ENCODE measurements at places on chromosomes 6 and 20.

DNA sequence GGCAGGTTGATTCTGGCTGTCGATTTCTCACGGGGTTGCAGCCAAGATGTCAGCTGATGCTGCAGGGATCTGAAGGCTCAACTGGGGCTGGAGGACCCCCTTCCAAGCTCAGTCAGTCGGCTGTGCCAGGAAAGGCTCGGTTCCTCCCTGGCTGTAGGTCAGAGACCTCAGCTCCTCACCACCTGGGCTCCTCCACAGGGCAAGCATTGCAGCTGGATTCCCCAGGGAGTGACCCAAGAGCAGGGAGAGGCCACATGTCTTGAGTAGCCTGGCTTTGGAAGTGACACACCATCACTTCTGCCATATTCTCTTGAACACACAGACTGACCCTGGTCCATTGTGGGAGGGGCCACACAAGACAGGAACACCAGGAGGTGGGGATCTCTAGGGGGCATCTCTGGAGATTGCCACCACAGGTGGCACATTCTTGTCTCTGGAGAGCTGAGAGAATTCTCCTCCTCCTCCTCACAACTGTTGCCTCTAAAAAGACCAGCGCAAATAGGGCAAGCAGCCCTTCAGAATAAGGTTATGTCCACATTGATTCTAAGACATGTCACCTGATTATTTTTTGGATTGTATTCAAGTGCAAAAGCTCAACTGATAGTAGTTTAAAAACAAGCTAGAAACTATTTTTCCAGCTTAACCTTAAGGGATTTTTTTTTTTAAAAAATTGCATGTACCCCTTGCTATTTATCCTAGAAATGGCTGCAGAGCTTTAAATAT lies 270.5 kb downstream of the NRN1 start:
- DNase-seq = no peak

- no peak for DNase-seq
These were observed 3.1 kb upstream of the ATXN1 start for GRCh38 chr6:16764188-16764950.

GRCh38 chr6:141326426-141326825 lies 806.3 kb upstream of the GJE1 start:
- DNase-seq = no peak

DNA sequence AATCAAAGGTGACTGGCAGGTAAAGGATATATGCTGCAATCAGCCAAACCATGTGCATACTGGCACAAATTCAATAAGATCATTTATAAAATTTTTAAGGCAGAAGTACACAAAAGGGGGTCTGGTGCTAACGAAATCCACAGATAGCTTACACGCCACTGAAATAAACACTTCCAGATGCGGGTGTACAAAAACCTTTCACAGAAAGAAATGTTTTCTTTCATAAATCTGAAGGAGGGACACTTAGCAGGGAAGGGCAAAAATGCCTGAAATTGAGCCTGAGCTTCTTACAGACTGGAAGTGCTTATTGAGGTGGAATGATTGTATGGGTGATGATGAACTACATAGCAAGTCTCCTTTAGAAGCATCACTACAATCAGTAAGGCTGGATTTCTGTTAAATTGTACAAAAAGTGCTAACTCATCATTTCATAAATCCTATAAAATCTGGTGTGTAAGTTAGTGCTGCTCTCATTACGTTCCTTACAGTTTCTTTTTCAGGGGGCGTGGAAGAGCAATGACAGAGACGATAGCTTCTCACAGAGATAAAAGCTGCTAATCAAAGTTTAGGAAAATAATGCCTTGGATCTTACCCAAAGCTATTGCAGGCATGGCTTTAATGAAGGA lies 409.3 kb upstream of the RUNX2 start:
- DNase-seq = no peak

GRCh38 chr6:129947797-129948196 lies 70.6 kb upstream of the L3MBTL3 start:
- DNase-seq = no peak
